ENCODE measurements at places on chromosomes 6 and 20.

GRCh38 chr6:73639040-73639439 is 14.8 kb downstream of the SLC17A5 start:
- no peak for DNase-seq

GRCh38 chr6:52210227-52210626 is 24.1 kb downstream of the IL17A start:
- no peak for DNase-seq

DNA sequence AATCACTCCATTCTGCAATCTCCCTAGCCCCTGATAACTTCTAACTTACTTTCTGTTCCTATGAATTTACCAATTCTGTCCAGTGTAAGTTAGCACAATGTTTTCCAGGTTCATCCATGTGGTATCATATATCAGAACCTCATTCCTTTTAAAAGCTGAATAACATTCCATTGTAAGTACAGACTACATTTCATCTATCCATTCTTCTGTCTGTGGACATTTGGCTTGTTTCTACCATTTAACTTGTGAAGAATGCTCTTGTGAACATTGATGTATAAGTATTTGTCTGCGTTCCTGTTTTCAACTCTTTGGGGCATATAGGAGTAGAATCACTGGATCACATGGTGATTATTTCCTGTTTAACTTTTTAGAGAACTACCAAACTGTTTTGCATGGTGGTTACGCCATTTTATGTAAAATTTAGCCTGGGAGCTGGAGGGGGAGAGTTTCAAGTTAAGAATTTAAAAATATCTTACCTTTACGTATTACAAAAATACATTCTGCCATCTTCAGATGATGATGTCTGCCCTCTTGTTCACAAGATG is 156.5 kb downstream of the BTBD3 start:
- DNase-seq: no peak

DNA sequence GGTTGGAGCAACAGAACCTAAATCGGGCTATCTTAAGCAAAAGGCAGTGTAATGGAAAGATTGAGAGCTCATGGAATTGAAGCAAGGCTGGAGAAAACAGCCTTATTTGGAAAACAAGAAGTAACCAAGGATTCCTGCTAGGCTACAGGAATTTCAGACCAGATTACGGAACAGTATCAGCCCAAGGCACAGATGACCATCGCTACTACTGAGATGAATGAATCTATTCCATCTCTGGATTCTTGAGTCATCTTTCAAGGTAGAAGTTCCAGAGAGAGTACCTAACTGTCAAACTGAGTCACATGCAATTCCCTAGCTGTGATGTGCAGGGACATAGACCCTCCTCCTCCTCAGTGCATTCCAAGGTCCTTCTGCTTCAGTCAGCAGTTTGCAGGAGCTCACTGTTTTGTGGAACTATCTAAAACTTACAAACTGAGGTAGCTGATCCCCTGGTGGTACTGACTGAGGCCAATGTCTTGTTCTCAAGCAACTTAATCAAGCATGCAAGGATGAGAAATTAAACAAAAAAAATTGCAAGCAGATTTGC is 62.0 kb upstream of the SMLR1 start:
- no peak for DNase-seq

- DNase-seq: no peak
These were observed 1189.4 kb upstream of the EYS start for GRCh38 chr6:66896415-66896814.

GRCh38 chr6:157094038-157094437 is 229.3 kb downstream of the TMEM242 start:
- no peak for DNase-seq

DNA sequence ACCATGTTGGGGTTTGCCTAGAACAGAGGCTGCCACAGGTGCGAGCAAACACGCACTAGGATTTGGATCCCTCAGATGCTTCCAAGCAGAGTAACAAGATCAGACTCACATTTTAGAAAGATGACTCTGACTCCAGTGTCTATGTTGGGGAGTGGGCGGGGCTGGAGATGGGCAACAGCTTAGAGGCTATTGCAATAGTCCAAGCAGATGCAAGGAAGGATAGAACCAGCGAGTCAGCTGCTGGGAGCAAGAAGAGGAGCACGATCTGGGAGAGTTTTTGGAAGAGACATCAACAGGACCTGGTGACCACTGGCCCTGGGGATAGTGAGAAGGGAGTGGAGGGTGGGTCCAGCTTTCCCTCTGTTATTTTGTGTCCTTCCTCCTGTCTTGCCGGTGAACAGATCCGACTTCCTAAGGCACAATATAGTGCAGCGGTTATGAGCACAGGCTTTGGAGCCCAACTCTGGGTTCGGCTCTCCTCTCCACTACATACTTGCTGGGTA is 52.7 kb downstream of the FGD2 start:
- DNase-seq: no peak

DNA sequence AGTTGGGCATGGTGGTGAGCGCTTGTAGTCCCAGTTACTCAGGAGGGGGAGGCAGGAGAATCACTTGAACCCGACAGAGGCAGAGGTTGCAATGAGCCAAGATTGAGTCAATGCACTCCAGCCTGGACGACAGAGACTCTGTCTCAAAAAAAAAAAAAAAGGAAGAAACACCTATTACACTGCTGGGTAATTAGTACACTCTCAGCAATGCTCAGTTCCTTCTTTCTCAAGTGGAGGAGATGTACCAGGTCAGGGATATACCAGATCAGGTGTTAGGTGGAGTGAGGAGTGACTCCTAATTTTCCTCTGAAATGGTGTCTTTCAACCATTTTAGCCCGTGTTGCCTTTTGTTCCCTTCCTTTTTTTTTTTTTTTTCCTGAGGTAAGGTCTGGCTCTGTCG is 30.0 kb upstream of the UBR2 start:
- DNase-seq: no peak

DNA sequence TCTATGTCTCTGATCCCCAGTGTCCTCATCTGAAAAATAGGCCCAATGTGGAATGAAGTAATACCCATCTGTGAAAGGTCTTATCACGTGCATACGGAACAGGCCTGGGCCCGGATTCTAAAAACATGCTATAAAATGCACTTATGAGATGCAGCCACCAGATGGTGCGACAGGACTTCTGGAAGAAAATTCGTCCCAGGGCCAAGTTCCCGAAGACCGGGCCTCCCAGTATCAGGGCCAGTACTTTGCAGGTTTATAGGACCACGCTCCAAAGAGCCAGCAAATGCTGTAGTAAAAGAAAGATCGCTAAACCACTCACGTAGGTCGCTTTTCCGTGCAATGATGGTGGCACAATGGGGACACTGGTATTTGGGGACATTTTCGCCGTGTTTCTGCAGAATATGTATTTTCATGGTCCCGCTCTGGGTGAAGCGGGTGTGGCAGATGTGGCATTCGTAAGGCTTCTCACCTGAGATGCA is 10.6 kb downstream of the CTCFL start:
- DNase-seq: peak; percentile 73

GRCh38 chr6:30763618-30764489 is 19.5 kb upstream of the IER3 start:
- no peak for DNase-seq

DNA sequence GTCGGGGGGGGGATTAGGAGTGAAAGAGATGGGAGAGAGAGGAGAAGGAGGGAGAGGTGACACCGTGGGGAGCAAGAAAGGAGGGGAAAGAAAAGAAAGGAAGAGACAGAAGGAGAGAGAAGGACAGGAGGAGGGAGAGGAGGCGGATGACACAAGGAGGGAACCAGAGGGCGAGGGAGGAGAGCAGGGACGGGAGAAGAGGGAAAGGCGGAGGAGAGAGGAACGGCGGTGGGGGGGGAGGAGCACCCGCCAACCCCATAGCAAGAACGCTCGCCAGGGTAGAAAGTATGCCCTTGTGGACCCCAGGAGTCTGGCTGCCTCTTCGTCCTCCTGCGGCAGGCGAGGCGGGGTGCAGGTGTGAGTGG is 4.5 kb upstream of the INSM1 start:
- no peak for DNase-seq

DNA sequence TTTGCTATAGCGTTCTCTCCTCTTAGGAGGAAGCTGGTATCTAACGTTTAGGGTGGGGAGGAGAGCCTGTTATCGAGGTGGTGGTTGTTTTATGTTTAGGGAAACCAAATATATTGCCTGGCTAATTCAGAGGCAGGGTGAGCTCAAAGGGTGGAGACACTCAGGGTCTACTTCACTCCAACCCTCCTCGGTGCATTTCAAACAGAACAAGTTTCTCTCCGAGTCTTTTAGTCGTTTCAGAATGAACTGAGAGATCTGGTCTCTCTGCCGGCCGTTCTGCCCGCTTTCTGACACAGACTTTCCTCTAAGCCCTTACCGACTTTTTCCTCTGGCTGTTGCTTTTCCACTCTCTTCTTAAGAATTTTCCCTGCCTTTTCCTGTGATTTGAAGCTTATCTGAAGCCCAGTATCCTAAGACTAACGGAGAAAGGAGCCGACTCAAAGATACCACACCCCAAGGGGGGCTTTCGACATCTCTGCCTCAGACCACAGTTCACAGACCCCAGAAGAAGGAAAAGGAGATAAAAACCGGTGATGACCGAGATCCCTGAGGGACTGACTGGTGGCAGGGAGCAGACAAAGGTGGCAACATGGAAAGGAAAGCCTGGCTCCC is 865 bp downstream of the STK38 start:
- DNase-seq: peak; percentile 20

GRCh38 chr20:44160133-44160532 is 26.9 kb downstream of the JPH2 start:
- DNase-seq: no peak

DNA sequence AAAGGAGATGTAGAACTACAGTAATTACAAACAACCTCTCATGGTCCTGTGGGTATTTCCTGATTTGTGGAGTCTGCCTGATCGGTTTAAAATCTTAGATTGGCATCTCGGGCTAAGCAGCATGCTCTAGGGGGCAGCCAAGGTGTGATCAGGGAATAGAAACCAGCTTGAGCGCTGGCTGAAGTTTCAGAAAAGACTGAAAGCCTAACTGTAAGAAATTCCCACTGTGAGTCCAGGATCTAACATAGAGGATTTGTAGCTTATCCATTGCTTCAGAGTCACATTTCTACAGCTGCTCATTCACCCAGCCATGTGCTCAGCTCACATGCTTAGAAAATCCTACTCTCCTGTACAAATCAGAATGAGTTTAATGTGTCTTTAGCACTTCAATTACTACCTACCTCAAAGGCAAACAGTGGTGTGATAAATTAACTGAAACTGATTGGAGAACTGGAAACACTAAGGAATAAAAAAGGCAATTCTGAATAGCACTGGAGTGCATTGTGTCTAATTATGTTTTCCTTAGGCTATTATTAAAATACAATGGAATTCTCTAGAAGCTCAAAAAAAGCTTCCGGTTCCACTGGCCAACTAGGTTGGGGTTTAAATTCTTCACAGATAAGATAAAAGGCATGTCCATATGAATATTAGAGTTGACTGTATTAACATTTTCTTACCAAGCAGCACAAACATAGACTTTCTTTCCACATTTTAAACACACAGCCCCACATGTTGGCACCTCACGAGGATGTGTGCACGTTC is 73.8 kb upstream of the MPC1 start:
- DNase-seq: no peak

- DNase-seq: no peak
These were observed 718.5 kb downstream of the RFPL4B start for GRCh38 chr6:113065611-113066010.

DNA sequence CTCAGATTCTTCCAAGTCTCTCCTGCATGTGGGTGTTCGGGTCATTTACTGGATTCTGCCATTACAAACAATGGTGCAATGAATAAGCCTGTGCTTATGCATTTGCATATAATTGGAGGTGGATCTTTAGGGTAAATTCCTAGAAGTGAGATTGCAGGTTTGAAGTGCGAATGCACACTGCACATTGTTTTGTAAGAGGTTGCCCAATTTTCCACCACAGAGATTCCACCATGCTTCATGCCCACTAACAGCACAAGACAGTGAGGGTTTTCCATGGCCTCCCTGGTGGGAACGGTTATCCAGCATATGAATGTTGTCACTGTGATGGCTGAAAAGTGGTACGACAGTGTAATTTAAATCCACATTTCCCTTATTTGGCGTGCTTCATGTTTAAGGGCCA is 178.8 kb upstream of the PMEPA1 start:
- no peak for DNase-seq

GRCh38 chr6:105867821-105868220 is 218.3 kb upstream of the PRDM1 start:
- no peak for DNase-seq

DNA sequence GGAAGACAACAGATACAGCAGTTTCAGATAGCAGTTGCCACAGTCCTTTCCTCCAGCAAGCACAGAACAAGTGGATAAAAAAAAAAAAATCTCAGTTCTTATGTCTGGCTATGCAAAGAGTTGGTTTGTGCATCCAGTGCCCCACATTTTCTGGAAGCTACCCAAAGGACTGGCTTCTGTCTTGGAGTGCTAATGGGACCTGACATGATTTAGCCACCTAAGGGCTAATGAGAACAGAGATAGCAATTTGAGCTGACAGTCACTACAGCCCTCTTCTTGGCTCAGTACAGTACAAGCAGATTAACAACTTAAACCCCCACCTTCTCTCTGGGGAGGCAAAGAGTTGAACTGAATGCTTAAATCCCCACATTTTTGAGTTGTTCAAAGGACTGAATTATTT is 976.8 kb downstream of the TBC1D32 start:
- no peak for DNase-seq

DNA sequence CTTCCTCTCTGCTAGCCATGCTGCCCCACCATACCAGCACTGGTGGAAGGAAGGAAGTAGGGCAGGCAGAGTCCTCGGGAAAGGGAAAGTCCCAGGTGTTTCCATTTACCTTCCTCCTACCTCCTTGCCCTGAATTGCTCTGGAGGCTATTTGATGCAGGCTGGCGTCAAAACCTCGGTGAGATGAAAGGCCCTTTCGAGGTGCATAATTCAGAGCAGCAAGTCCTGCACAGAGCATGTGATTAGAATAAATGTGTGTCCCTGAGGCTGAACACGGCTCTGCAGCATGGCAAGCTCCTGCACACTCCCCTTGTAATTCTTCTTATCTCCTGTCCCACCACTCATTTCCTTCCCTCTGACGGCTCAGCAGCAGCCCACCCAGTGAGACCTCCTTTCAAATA is 98.7 kb upstream of the LRFN2 start:
- no peak for DNase-seq

DNA sequence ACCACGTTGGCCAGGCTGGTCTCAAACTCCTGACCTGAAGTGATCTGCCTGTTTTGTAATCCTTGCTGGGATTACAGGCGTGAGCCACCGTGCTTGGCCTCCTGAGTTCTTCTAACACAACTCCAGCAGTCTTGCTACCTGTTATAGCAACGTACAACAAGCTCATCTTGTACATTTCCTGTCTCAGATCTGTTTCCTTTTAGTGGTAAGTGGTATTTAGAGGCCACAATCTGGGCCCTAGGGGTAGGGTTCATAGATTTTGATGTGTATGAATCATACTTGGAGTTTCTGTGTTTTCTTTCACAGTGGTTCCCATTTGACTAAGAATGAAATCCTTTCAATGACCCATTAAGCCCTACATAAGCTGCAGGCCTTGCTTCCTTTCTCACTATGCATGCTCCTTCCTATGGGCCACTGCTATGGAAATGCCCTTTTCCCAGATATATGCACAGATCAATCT is 27.1 kb upstream of the SYNCRIP start:
- DNase-seq: no peak

All from hematopoietic multipotent progenitor cell treated with erythropoietin and hydrocortisone succinate and interleukin-3 and kit ligand, for 15 days (in vitro differentiated cells).